Non-pigmented ciliary epithelial cell (primary cell): ENCODE measurements at places on chromosomes 2 and 18.

DNA sequence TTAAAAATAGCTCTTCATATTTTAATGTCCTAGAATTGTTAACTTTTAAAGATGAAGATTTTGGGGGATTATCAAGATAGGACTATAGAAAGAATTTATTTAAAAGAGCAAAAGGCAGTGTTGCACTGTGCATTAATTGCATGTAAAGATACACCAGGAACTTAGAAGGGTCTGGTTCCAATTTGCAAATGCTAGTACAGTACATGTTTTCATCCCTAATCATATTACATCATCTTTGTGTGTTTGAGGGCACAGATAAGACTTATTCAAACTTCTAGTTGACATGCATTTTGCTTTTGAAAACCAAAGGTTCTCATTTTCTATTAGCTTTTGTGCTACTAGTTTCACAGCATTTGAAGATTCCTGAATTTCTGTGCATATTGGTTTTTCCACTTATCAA lies 231.7 kb upstream of the LYPD1 start:
- no peak for DNase-seq

DNA sequence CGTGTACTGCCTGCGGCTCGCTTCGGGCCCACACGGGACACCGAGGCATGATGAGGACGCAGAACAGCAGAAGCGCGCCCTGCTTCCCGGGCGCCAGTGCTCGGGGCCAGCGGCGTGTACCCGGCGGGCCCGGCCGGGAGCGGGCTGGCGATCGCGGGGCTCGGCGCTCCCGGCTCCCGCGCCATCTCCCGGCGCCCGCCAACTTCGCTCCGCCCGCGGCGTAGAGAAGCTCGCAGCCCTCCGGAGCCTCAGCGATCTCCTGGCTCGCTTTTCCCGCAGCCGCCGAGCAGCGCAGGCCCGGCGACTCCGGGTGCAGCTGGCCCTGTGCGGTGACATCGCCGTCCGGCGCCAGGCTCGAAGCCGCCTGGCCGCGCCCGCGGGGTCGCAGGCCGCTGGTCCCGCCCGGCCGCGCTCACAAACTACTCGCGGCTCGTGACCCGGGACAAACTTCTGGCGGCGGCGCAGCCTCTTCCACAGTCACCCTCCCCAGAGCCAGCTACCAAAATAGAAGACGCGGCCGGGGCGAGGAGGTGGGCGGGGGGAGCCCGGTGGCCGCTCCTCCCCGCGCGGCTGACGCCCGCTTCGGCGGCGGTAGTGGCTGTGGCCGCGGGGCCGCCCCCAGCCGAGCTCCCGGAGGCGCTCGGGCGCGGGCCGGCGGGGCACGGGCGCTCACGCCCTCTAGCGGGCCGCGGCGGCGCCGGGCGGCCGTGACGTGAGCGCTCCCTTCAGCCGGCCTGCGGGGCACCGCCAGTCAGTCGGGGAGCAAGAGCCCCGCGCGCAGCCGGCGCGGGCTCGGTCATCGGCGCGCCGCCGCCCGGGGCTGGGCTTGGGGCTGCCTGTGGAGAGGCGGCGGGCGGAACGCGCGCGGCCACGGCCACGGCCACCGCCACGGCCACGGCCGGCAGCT lies at the start of gene PTPRM:
PTPRM (plus strand) TSS at position 750 of the 907 bp plus-strand sequence. CDS start 503 bp downstream, outside the sequence.
- DNase-seq, result no peak

- no peak for DNase-seq
Measured at GRCh38 chr18:45441110-45441847, 174.0 kb upstream of the SLC14A2 start.

- DNase-seq, result no peak
Measured at GRCh38 chr2:32355976-32356680, 695 bp upstream of the BIRC6 start.

DNA sequence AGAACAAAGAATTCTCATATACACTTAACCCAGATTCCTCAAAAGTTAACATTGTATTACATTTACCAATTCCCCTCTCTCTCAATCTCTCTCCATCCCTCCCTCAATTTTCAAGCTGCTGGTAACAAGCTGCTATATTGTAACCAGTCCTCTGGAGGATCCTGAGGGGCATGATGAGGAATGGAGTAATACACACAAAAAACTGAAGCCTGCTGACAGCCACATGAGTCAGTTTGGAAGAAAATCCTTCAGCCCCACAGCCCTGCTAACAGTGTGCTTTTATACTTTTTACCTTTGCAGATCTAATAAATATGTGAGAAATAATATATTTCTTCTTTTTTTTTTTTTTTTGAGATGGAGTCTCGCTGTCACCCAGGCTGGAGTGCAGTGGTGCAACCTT lies 165.7 kb upstream of the RAB12 start:
- DNase-seq, result no peak

- no peak for DNase-seq
Measured at GRCh38 chr2:203790134-203790852, 77.3 kb upstream of the CTLA4 start.

- no peak for DNase-seq
Measured at GRCh38 chr2:164818149-164819136, 23.2 kb downstream of the COBLL1 start.
